ENCODE measurements at places on chromosomes 2 and 18. TPM values are rescaled to one million over a fixed set of nuclear protein-coding genes. Genes with fewer than 3 reads are reported as not detected.

The MC4R gene
- polyA plus RNA-seq: 0.45 TPM

The ALPG gene
- not detected for polyA plus RNA-seq

The ERFE gene
- polyA plus RNA-seq: 6.3 TPM

The SOX11 gene
- polyA plus RNA-seq: 39.0 TPM

The FMNL2 gene
- 20.4 TPM for polyA plus RNA-seq

The G6PC2 gene
- polyA plus RNA-seq: not detected

The ABHD1 gene
- polyA plus RNA-seq: 0.18 TPM

The CASP10 gene
- polyA plus RNA-seq: 7.0 TPM

The MARS2 gene
- polyA plus RNA-seq: 3.9 TPM

The ENOSF1 gene
- 30.8 TPM for polyA plus RNA-seq

The LRP2 gene
- 0.05 TPM for polyA plus RNA-seq

The UGT1A9 gene
- not detected for polyA plus RNA-seq

The LIMS3 gene
- polyA plus RNA-seq: 1.8 TPM

The APLF gene
- 2.1 TPM for polyA plus RNA-seq

The COLEC11 gene
- 0.56 TPM for polyA plus RNA-seq

The MFF gene
- polyA plus RNA-seq: 66.5 TPM

The TNFRSF11A gene
- polyA plus RNA-seq: 4.7 TPM

The CASP8 gene
- polyA plus RNA-seq: 5.4 TPM

The CXCR1 gene
- polyA plus RNA-seq: not detected

The TPO gene
- 0.25 TPM for polyA plus RNA-seq

The DNER gene
- polyA plus RNA-seq: 1.1 TPM

The POTEI gene
- 0.04 TPM for polyA plus RNA-seq

The DDX18 gene
- polyA plus RNA-seq: 41.9 TPM

The TRIM54 gene
- polyA plus RNA-seq: 128 TPM

The MAP3K19 gene
- not detected for polyA plus RNA-seq

The LMAN1 gene
- 55.0 TPM for polyA plus RNA-seq

The GKN1 gene
- 0.25 TPM for polyA plus RNA-seq

The PARD6G gene
- 7.1 TPM for polyA plus RNA-seq

The SMIM21 gene
- not detected for polyA plus RNA-seq

The SFT2D3 gene
- not detected for polyA plus RNA-seq

The MYCN gene
- 6.3 TPM for polyA plus RNA-seq

The PROKR1 gene
- polyA plus RNA-seq: 2.1 TPM

The C2orf80 gene
- polyA plus RNA-seq: not detected

The CHCHD5 gene
- 35.4 TPM for polyA plus RNA-seq

The EFEMP1 gene
- polyA plus RNA-seq: 19.1 TPM

The GKN2 gene
- polyA plus RNA-seq: not detected

The TYMS gene
- polyA plus RNA-seq: 45.0 TPM

The APCDD1 gene
- 11.1 TPM for polyA plus RNA-seq

The KLHL14 gene
- polyA plus RNA-seq: 0.06 TPM

The SCYGR8 gene
- polyA plus RNA-seq: not detected
